NCI-H1092 treated with DMSO at 0.1 percent for 48 hours (cell line): ENCODE measurements at places on chromosomes 6 and 20.

DNA sequence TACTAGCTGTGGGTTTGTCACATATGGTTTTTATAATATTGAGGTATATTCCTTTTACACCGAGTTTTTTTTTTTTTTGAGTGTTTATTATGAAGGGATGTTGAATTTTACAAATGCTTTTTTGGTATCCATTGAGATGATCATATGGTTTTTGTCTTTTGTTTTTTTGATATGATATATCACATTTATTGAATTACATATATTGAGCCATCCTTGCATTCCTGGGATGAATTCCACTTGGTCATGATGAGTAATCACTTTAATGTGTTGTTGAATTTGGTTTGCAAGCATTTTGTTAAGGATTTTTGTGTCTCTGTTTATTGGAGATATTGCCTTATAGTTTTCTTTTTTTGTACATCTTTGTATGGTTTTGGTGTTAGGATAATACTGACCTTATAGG, 3.3 kb upstream of the ZNF337 start:
- no peak for DNase-seq

DNA sequence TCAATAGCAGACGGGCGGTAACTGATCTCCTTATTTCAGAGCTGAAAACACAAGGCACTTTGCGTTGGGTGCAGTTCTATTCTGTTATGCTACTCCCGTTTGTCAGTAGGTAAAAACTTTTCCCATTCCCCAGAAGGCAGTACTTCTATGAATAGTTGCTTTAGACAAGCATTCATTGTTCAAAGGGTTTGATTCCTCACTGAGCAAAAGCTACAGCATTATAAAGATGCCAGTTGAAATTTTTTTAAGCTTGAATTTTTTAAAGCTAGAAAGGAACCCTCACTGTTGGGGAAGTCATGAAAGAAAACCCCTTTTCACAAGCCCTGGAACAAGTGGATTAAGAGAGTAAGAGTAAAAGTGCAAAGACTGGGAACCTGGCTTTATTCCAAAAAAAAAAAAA, 42.3 kb downstream of the FUT9 start:
- no peak for DNase-seq

DNA sequence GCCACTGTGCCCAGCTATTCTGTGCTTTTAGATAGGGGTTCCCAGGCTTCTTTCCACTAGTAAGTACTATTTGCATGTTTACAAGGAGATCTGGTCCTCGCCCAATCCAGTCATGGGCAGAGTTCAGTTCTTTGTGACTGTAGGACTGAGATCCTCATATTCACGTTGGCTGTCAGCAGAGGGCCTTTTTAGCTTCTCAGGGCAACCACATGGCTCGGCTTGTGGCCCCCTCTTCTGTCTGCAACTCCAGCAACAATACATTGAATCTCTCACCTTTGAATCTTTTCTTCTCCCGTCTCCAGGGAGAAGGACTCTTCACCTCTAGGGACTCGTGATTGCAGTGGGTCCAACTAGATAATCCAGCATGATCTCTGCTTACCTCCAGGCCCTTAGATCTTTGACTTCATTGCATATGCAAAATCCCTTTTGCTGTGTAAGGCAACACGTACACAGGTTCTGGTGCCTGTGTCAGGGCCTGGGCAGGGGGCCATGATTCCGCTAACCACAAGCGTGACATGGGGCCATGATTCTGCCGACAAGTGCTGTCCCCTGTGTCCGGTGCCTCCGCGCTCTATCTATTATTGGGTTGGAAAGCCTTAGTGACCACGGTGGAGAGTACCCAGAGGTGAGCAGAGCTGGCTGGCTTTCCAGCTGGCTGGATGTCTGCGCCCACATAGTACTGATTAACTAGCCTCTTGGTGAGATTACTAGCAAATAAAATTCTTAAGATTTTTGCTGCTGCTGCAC, 5.1 kb downstream of the CCR6 start:
- no peak for DNase-seq

- DNase-seq: no peak
These were observed 136.8 kb upstream of the LRFN2 start for GRCh38 chr6:40723967-40724366.
